Stimulated activated CD4-positive, alpha-beta T cell treated with anti-CD3 and anti-CD28 coated beads, Interleukin-4, amount 100 ng/mL, for 48 hours (primary cell): ENCODE measurements at places on chromosomes 2 and 18.

DNA sequence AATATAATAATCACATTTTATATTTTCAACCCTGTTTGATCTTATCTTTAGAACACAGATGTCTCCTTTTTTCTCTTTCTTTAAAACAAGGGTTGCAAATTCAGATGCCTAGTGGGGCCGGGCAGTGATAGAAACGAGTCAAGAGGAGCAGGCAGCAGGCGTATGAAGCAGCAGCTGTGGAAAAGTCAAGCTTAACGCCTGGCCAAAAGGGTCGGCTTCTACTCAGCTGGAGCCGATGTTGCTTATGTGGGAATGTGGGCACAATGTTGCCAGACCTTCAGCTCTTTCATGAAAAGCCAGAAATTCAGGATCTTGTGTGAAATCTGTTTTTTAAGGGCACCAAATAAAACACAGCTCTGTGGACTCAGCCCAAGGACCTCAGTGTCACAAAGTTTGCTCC, 642.7 kb downstream of the ARHGAP15 start:
- no peak for DNase-seq

- DNase-seq, result no peak
Observed at GRCh38 chr2:174574657-174575056, 22.9 kb downstream of the WIPF1 start.

DNA sequence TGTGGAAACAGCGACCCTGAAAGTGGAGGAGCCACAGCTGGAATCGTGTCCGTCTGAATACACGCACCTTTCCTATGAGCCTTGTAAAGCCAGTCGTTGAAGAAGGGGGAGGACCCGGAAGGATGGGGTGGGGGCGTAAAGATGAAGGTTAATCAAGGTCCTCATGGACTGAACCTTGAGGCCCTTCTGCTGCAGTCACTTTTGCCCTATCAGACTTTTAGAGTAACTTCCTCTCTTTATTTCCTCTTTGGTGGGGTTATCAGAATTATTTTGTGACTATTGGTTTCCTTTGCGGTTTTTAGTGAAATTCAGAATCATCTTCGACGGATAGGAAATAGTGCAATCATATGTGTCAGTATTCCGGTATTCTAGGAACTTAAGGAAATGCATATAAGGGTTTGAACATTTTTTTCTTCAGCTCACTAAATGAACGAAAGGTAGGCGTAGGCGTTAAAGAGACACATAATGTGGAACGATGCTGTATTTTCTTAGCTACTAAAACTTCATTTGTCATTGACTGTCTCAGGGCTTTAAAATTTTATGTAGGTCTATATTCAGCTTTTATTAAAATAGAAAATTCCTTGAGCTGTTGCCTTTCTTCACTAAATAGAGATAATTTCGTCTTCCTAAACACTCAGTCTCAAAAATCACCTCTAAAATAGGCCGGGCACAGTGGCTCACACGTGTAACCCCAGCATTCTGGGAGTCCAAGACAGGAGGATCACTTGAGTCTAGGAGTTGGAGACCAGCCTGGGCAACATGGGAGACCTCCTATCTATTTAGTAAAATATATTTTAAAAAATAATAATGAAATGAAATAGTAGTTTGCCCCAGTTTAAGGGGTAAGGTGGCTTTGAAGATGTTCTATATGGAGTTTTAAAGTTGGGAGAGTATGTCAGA, 1.4 kb upstream of the YES1 start:
- no peak for DNase-seq

- DNase-seq, result no peak
Observed at GRCh38 chr2:223643309-223643708, 41.1 kb upstream of the SCG2 start.

GRCh38 chr2:23036629-23037028, 348.4 kb upstream of the KLHL29 start:
- DNase-seq, result no peak

- DNase-seq, result no peak
Observed at GRCh38 chr2:23621616-23622015, 236.6 kb downstream of the KLHL29 start.

- DNase-seq, result no peak
Observed at GRCh38 chr2:1915196-1915595, 170.9 kb upstream of the PXDN start.

- DNase-seq, result no peak
Observed at GRCh38 chr2:196166876-196167275, 4.5 kb downstream of the STK17B start.

GRCh38 chr2:176421297-176422050, 152.2 kb downstream of the MTX2 start:
- DNase-seq, result no peak

DNA sequence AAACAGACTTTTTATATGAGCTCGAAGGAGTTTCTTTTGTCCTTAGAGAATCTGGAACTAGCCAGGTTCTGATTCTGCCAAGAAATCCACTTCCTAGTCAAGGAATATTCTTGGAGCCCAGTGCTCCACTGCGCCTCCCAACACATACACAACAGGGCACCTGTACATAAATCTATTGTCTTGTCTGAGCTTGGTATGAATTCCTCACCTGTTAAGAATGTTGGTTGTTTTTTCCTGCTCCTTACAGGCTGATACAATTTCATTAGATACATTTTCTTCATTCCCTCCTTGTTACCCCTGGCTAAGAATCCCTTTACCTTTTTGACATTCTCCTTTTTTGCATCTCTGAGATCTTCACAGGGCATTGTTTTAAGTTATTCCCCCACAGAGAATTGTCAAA, 56.0 kb upstream of the FZD7 start:
- no peak for DNase-seq

GRCh38 chr2:232993231-232993821, 19.7 kb downstream of the NGEF start:
- DNase-seq, result no peak

- no peak for DNase-seq
Observed at GRCh38 chr18:79572848-79573451, 106.7 kb upstream of the CTDP1 start.

DNA sequence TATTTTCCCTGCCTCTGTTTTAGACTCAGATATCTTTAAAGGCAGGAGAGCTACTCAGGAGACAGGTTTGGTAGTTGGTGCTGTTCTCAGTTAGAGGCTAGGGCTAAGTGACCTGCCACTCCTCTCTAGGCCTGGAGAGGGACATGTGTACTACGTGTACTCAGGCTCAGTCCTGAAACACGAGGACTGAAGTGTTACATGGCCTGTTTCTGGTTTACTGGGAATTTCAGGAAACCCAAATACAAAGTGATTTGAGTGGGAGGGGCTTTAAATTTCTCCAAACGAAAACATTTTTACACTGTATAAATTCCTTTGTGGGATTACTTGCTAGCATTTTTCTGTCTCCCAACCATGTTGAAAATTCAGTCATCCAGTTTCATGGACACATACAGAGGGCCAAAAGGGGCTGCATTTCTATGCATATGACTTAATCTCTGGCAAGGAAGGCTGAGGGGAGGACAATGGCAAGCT, 343.3 kb downstream of the CYP26B1 start:
- no peak for DNase-seq

DNA sequence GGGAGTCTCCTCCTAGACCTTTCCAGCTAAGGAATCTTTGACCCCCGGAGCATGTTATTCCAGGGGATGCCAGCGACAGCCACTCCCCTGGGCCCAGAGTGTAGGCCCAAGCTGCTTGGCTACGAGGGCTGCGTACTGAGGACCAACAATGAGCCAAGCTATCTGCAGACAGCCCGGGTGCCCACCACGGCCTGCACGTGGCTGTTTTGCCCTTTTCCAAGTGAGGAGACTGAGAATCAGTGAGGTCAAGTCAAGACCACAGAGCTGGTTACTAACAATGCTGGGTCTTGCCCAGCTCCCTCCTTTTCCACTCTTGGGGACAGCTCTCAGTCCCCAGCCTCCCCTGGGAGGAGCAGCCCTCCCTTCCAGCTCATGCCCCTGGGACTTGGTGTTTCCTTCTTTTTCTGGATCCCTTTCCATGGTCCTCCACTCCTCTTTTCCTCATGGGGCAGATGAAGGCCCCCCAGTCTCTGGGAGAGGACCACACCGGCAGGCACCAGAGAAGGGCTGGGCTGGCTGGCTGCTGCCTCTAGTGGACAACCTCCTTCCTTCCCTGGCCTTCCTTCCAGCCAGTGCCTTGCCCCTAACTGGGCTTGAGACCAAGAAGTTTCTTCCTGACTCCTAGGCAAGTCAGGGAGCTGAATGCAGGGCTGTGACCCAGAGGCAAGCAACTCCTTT, 550 bp upstream of the MALL start:
- no peak for DNase-seq

- no peak for DNase-seq
Observed at GRCh38 chr2:27738349-27739057, 33.0 kb upstream of the MRPL33 start.

- no peak for DNase-seq
Observed at GRCh38 chr2:43269706-43270105, 43.3 kb upstream of the ZFP36L2 start.

GRCh38 chr2:170339322-170339721, 161.4 kb downstream of the MYO3B start:
- no peak for DNase-seq

DNA sequence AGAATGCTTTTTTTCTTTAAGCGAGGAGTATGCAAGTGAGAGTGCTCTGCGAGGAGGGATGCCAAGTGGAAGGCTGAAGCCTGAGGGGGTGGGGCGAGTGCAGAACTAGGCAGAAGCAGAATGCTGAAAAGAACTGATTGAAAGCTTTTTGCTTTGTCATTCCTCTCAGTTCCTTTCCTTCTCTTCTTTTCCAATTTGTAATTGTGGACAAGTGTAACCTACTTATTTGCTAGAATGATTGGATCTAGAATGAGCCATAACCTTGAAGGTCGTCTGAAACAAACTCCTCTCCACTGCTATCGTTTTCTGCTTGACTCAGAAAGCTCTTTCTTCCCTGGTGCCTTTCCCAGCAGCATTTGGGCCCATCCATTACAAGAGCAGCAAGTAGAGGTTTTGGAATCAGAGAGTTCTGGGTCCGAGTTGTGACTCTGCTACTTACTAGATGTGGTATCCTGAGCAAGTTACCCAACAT, 115.3 kb downstream of the METTL8 start:
- DNase-seq, result no peak

DNA sequence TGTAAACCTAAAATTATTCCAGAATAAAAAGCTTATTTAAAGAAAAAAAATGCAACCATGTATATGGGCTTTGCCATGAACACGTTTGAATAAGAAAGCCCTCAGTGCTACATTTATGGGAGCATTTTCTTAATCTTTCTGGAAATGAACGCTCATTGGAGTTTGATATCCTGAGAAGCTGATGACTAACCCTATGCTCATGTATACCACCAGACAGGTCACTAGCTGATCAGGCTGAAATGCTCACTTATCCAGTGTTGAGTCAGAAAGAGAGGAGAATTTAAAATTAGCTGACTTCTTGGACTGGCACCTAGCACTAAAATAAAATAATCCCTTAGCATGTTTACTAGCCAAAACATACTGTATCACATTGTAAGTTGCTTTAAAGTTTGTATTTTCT, 254.9 kb upstream of the SIX3 start:
- no peak for DNase-seq

DNA sequence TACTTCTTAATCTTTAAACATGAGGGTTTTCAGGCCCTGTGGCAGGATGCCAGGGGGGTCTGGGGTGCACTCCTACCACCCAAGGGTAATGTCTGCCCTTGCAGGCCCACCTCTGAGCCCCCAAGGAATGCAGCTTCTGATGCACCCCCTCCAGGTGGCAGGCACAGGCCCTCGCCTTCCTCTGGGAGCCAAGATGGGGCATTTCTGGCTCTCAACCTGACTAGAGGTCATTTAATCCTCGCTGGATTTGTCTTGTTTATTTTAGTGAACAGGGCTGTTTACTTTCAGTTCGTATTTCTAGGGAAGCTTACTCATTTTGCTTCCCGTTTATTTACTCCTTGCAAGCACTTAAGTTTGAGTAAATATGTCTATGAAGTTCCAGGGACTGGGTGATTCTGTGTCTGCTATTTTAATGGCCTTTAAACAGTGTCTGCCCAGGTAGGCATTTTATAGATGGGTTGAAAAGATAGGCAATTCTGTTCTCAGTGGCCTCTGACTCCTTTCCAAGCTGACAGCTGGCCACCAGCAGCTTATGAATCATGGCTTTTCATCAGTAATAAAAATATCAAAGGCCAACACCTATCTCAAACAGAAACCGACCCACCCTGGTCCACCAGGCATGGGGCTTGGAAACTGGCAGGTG, 11.1 kb upstream of the DNPEP start:
- no peak for DNase-seq

- no peak for DNase-seq
Observed at GRCh38 chr18:38006541-38006940, 440.9 kb upstream of the CELF4 start.

DNA sequence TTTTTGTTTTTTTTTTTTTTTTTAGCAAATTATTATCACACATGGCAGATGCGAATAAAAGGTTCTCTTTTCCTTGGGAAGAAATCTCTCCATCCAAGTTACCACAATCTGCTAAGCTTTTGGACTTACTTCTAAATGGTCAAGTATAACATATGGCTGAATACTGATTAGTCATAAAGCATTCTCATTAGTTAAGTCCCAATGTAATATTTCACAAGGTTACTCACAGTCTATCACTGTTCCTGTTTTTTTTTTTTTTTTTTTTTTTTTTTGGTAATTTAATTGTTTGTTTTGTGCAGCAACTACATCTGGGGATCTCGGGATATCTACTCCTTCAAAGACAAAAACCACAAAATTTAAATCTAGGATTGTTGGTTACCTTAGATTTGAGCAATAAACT, 771.7 kb downstream of the CPS1 start:
- DNase-seq, result no peak

DNA sequence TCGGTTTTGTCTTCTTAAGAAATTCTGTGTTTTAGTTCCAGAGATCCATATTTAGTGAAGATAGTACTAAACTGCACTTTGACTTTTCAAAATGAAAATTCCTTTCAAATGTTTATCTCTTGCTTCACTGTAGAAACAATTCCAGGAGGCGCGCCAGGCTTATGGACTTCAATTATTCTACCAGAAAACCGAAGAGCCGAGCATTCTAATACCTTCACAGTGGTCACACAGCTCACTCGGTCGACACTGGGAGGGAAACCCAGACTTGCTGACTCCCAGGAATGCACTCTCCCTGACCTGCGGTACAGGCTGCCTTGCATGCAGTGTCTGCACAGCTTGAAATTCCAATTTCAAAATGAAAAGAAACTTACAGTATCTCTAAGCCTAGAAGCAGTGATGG, 119.9 kb upstream of the PIEZO2 start:
- no peak for DNase-seq

DNA sequence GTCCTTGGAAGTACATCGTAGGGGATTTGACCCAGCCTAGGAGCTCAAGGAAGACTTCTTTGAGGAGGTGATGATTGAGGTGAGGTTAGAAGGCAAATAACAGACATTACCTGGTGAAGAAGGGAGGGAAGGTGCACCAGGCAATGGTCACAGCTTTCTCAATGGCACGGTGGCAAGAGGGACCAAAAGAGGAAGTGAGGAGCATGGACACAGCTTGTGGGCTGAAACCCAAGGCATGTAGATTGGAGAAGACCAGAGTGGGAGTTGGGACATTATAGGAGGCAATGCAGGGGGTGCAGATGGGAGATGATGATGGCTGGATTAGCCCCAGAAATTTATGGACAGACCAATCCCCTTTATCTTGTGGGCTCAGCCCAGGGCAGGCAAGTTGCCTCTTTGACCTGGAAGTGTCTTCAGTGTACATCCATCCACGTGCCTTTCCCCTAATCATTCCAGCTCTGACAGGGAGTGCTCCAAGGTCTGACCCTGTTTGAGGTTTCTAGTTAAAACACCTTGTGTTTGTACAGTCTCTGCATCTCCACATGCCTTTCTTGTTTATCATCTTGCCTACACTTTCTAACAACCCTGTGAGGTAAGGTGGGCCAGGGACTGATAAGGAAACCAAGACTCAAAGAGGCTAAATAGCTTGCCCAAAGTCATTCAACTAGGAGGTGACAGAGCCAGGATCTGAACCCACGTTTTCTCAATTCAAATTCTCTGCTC, 59.1 kb downstream of the NRP2 start:
- no peak for DNase-seq

GRCh38 chr18:65235966-65236624, 514.7 kb upstream of the CDH7 start:
- DNase-seq, result no peak
